GDM1 (cell line): ENCODE measurements at places on chromosomes 5 and 9.

DNA sequence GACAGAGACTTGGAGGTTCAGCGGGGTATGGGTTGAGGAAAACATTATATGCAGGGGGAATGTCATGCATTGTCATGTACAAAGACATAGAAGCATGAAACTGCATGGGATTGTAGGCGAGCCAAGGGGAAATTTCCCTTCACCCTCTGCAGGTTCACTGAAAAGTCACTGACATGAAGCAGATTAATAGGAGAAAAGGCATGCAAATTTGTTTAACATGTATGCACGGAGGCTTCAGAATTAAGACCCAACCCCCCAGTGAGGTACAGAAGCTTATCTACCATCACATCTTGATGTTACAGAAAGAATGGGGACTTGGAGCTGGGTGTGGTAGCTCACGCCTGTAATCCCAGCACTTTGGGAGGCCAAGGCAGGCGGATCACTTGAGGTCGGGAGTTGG, 18.5 kb downstream of the NIM1K start:
- no peak for DNase-seq

GRCh38 chr5:76607353-76607871, 15.8 kb downstream of the F2RL2 start:
- no peak for DNase-seq

DNA sequence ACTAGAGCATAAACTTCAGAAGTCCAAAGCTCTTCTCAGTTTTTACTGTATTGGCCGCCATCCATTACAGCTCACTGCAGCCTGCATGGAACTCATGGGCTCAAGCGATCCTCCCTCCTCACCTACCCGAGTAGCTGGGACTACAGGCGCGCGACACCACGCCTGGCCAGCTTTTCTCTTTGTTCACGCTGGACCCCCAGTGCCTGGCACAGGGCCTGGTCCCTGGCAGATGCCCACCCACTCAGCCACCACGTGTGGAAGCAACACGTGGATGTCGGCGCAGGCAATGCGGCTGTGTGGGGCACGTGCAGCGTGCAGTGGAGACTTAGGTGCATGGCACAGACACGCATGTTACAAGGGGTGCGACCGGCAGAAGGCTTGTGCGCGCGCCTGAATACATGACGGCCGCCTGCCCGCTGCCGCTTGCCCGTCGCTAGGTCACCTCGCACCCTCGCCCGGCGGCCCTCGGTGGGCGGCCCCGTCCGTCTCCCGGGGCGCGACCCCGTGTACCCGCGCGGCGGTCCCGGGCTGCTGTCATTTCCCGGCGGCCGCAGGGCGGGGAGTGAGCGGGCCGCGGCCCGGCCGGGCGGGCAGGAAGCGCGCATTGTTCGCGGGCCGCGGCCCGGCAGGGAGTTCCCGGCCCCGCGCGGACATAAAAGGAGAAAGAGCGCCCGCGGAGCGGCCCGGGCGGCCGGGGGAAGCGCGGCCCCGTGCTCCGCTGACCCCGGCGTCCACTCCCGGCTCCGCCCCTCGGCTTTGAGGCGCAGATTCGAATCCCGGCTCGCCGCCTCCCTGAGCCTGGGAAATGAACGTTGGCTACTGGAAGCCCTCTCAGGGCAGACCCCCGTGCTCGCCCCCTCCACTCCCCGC, 24.1 kb upstream of the PTGS1 start:
- DNase-seq: no peak

- DNase-seq: no peak
Measured at GRCh38 chr5:116011046-116011445, 21.2 kb upstream of the ARL14EPL start.

GRCh38 chr5:74251141-74252035, 389.1 kb downstream of the ENC1 start:
- peak; percentile 78 for DNase-seq

DNA sequence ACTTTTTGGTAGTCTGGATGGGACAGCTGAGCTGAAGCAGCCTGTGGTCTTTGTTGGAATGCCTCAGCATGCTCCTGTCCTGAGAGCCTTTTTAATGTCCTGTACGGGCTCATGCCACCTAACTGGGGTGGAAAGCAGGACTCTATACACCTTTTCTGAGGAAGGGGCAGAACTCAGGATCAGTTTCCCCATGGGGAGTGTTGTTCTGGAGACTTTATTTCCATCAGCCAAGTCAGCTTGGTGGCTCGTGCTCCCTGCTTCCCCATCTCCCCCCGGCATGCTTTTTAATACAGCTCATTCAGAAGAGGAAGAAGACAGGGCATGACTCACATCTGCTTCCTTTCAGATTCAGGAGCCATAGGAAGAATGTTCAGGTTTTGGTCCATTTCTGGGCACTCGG, 5.1 kb upstream of the SEPTIN8 start:
- peak; percentile 43 for DNase-seq

- DNase-seq: no peak
Measured at GRCh38 chr9:101434998-101435397, 576 bp downstream of the ALDOB start.

- no peak for DNase-seq
Measured at GRCh38 chr9:111179577-111179976, 141.3 kb upstream of the LPAR1 start.

DNA sequence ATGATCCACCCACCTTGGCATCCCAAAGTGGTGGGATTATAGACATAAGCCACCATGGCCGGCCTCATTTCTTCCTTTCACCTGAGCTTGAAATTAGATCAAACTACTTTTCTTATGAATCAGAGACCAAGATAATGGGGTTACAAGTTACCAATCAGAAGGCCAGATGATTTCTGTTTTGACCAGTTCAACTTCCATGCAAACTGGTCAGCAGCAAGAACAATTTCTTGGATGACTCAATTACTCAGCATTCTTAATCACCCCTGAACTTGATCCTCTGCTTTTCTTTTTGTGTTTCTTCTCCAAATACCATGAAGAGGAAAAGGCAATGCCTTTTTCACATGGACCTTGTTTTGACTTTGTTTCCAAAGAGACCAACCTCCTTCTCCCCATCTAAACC, 10.0 kb upstream of the PLIN2 start:
- DNase-seq: no peak

DNA sequence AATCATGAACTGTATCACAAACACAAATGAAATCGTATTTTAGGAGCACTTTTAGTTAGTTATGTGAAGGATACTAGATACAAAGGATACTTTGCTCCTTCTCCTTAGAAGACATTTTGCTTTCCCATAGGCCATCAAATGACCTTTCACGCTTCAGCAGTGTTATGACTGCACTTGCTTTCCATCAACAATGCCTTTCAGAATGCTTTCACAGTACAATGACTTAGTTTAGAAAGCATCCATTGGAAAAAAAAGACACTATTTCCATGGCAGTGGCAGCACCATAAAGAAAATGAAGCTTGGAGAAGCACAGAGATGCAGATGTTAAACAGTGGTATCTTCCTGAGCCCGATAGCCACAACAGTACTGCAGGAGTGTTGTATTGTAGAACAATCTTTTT, 203.9 kb downstream of the PCSK1 start:
- no peak for DNase-seq

DNA sequence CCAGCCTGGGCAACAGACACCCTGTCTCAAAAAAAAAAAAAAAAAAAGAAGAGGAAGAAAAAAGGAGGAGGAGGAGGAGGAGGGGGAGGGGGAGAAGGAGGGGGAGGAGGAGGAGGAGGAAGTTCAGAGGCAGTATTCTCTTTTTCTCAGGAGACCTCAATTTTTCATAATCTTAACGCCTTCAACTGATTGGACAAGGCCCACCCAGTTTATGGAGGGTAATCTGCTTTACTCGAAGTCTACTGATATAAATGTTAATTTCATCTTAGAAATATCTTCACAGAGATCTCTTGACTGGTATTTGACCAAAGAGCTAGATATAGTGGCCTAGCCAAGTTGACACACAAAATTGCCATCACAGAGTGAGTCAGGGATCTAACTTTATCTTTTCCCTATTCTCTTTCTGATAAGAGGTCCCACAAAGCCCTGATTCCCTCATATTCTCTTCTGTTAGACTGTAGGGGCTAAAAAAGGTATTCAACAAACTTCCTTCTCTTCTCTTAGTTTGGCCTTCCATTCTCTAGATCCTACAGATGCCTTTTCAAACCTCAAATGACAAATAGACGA, 115.5 kb upstream of the ABCA1 start:
- no peak for DNase-seq

GRCh38 chr5:135254183-135254582, 144.8 kb downstream of the MACROH2A1 start:
- no peak for DNase-seq

DNA sequence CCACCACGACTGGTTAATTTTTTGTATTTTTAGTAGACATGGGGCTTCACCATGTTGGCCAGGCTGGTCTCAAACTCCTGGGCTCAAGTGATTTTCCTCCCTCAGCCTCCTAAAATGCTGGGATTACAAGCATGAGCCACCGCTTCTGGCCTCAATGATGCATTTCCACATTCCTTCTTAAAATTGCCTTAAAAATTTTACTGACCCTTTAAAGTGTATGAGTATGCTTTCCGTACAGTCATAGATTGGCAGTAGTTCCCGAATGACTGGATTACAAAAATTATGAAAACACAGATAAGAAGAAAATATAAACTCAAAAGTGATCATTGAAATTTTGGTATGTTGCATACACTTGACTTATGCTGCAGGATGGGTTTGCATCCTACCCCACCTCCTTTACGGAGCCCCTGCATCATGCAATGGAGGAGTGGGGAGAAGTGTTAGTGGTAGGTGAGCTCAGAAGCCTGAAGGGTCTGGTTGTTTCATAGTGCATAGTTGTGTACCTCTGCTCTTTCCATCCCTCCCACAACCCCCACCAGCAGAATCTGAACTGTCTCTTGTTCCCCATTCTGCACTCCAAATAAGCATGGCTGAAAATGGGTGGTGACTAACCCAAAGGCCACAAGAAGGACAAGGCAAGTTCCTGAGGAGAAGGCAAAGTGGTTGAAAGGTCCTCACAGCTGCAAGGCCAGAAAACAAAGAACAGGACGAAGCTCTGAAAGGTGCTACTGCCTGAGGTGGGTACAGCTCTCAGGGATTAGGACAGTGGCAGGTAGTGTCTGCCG, 26.8 kb downstream of the ANKRD55 start:
- no peak for DNase-seq

GRCh38 chr5:1568201-1568979, 44.6 kb upstream of the LPCAT1 start:
- no peak for DNase-seq

DNA sequence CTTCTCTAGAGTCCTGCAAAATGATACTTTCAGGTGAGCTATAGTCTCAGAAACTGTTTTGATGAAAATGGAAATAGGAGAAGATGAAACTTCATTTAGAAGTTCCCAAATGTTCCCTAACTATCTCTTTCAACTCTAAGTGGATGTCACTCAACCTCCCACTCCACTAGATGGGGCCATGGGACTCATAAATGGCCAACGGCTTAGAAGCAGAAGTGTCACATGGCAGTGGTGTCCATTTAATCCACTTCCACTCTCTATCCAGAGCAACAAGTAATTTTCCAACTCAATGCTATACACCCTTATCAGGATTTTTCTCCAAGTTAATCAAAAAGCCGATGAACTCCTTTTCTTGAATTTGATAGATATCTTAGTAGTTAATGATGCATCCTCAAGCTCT, 295.7 kb downstream of the EDIL3 start:
- DNase-seq: peak; percentile 50

DNA sequence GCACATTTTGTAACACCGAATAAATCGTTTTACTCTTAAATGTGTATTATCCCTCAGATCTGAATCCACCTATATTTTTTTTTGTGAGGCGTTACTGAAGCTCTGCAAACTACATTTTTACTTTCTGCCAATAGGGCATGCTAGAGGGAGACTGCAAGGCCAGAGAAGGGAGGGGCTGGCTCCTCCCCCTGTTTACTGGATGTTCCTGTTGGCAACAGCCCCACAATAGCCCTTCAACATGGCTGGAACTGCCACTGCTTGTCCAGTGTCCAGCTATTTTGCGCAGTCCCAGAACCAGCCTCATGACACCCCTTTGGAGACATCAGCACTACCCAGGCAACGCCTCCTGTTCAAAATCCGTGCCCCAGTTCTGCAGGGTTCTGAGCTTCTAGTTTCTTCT, 85.4 kb upstream of the MIER3 start:
- no peak for DNase-seq

- DNase-seq: no peak
Measured at GRCh38 chr9:88694625-88695024, 159.6 kb downstream of the NXNL2 start.

- DNase-seq: no peak
Measured at GRCh38 chr5:123755653-123756317, 243.8 kb downstream of the CSNK1G3 start.

DNA sequence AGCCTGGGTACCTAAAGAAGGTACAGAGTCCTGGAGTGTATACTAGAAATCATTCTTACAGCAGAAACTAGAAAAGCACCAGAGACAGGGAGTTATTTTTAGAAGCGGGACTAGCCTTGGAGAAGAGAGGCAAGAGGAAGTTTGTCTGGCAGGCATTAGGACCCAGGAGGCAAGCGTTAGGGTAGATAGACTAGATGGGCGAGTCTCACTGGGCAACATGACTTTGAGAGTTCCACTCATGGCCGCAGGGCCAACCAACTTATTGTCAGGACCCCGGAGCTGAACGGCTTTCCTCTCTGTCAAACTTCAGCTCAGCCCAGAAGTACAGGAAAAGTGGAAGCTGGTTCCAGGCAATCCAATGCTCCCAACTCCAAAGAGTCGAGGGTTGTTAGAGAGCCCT, 34.1 kb upstream of the NPR3 start:
- DNase-seq: no peak

GRCh38 chr5:44275908-44276307, 113.3 kb downstream of the FGF10 start:
- DNase-seq: no peak

DNA sequence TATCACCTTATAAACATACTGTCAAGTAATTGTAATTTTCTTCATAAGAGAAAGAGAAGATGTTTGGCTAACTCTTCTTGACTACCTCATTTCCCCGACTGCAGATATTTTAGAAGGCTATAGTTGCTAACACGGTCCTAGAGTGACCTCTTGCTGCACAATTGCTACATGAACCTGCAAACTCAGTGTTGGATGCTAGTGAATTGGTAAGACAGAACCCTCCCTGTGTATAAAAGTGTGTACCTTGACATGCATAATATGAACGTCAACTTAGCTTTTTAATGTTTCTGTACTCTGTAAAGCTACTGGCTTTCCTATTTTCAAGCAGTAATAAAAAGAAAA, 46.7 kb upstream of the CER1 start:
- DNase-seq: no peak

- DNase-seq: no peak
Measured at GRCh38 chr5:27290172-27290571, 251.8 kb upstream of the CDH9 start.

DNA sequence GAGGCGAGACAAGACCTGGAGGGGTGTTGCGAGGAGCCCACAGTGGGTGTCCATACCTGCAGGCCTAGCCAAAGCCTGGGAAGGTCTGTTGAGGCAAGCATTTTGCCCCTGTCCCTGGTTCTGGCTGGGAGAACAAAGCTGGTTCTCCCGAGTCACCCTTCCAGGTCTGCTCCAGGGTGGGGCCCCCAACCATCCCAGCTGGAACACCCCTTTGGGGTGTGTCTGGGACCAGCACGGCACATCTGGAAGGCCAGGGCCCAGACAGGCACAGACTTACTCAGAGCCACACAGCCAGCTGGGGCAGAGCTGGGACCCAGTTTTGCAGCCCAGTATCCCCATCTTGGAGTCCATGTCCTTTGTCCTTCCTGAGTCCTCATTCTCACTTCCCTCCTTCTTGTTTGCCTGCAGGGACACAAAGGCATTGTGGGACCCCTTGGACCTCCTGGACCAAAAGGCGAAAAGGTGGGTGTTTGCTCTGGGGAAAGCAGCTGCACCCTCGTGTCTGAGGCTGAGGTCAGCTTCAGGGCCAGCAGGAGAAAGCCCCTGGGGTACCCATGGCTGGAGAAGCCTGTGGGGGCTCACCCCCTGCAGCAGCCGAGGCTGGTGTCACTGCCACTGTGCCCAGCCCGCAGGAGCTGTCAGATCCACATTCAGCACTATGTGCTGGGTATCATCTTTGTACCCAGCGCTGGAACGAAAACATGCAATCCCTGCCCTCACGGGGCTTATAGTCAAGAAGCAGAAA, 38.4 kb upstream of the ORM1 start:
- DNase-seq: no peak
